ENCODE measurements at places on chromosomes 1 and 21.

DNA sequence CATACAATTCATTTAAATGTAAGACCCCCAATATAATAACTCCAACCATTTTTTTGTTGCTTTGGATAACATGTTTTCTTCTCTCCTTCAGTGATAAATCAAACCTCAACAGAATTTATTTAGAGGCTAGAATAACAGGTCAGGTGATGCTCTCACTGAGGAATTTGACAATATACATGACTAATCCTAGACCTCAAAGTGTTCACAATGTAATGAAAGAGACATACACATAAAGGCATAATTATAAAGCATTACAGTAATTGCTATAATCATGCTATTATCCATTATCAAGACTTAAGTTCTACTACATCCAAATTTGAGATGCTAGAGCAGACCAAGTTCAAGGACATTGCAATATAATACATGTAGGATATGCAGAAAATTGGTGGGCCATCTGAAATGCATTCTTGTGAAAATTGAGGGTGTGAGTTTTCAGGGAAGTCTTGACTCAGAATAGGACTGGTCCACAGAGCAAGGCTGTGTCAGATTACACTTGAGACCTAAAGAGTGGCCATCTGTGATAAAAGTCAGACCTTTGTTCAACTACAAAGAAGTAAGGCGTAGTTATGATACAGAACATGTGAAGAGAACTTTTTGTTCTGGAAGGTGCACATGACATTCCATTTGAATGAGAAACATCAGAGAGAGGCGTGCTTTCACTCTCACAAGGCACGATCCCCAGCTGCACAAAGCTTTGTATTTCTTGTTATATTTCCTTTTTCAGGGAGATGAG is 45.5 kb downstream of the UTP25 start:
- no peak for DNase-seq

GRCh38 chr1:109838838-109839240 is 71.8 kb upstream of the CSF1 start:
- no peak for DNase-seq

DNA sequence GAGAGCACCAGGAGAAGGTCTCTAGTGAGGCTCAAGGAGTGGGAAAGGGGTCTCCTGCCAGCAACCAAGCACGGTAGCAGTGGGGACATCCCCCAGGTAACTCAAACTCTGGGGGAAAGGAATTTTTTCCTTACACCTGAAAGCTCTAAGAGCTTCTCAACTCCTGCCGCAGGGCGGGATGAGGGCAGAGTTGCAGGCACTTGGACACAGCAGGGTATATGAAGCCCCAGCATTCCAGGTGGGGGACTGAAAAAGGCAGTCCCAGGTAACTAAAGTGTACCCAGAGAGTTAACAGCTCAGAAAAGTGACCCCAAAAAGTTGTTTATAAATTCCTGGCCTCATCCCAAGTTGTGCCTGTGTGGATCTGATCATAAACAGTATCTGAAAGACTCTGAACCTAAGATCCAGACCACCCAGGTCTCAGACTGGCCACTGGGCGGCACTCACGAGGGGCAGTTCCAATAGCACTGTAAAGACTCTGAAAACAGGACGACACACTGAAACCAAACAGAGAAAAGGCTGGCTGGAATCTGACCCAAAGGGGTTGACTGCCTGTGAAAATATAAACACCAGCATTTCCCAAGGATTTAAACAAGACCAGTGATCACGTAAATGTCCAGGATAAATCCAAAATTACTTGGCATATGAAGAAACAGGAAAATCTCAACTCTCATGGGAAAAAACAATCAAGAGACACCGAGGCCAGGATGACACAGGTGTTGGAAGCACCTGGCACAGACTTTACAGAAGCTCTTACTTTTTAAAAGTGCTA is 47.5 kb downstream of the HSF2BP start:
- no peak for DNase-seq

- DNase-seq: peak; percentile 76
Observed at GRCh38 chr1:46197964-46198811, at the start of gene POMGNT1. TSS of gene POMGNT1 (minus strand) at chr1:46198434. CDS start at chr1:46197821, 613 bp downstream.

DNA sequence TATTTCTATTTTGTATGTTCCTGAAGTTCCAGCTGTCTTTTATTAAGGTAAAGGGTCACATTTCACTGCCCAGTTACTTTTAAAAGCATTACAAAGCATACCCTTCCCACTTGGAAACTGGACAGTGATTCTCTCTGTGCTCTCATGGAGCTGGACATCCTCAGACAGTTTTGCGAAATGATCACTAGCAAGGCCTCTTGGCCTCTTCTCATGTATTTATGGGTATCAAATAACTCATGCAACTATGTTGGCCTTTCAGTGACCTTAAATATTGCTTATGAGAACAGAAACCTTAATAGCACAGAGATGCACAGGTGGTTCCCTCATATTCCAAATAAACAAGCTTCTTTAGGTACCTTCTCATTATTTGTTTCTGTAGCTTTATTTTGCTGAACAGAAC is 7.9 kb upstream of the AMPD1 start:
- no peak for DNase-seq

DNA sequence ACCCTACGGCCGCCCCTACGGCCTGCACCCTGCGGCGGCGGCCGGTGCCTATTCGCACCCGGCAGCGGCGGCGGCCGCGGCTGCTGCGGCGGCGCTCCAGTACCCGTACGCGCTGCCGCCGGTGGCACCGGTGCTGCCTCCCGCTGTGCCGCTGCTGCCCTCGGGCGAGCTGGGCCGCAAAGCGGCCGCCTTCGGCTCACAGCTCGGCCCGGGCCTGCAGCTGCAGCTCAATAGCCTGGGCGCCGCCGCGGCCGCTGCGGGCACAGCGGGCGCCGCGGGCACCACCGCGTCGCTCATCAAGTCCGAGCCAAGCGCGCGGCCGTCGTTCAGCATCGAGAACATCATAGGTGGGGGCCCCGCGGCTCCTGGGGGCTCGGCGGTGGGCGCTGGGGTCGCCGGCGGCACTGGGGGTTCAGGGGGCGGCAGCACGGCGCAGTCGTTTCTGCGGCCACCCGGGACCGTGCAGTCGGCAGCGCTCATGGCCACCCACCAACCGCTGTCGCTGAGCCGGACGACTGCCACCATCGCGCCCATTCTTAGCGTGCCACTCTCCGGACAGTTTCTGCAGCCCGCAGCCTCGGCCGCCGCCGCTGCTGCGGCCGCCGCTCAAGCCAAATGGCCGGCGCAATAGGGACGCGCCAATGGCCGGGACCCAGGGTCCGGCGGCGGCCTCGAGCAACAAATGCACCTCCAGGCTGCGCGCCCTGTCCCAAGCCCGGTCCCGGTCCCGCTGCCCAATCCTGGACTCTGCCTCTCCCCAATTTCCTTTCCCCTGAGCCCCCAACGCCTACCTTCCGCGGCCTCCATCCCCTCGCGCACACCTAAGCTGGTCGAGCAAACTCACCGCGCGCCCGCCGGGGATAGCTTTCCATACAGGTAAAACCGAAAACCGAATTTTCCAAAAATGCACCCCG is 1.8 kb downstream of the FOXD3 start:
- no peak for DNase-seq

DNA sequence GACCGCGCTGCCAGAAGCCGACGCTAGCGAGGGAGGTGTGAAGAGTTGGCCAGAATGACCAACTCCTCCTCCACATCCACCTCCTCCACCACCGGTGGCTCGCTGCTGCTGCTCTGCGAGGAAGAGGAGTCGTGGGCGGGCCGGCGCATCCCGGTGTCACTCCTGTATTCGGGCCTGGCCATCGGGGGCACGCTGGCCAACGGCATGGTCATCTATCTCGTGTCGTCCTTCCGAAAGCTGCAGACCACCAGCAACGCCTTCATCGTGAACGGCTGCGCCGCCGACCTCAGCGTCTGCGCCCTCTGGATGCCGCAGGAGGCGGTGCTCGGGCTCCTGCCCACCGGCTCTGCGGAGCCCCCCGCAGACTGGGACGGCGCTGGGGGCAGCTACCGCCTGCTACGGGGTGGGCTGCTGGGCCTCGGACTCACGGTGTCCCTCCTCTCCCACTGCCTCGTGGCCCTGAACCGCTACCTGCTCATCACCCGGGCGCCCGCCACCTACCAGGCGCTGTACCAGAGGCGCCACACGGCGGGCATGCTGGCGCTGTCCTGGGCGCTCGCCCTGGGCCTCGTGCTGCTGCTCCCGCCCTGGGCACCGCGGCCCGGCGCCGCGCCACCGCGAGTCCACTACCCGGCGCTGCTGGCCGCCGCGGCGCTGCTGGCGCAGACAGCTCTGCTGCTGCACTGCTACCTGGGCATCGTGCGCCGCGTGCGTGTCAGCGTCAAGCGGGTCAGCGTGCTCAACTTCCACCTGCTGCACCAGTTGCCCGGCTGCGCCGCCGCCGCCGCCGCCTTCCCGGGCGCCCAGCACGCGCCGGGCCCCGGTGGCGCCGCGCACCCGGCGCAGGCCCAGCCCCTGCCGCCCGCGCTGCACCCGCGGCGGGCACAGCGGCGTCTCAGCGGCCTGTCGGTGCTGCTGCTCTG is 1.2 kb downstream of the GPR88 start:
- no peak for DNase-seq

DNA sequence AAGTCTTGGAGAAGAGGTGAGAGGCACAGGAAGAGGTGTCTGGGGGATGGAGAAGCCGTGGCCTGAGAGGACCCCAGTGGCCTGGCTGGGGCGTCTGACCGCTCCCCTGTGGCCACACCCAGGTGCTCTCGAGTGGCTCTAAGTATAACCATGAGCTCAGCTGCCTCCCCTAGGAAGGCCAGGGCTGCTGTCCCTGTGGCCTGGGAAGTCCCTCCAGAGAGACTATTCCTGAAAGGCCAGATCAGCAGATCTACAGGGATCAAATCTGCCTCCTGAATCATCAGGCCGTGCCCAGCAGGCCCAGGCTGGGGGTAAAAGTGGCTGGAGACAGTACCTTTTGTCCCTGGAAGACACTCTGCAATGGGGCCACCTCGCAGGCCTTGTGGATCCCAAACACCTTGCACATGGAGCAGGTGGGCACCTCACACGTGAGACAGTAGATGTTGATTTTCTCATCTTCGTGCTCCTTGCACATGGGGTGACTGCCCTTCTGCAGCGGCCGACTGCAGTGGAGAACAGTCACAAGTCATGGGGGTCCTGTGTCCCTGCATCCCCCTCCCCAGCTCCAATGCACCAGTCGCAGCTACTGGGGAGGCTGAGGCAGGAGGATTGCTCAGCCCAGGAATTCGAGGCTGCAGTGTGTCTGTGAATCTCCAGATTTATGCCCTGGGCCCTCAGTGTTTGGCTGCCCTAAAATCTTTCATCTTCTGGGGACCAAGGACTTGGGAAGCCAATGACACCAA is 6.4 kb downstream of the TRIM63 start:
- no peak for DNase-seq

DNA sequence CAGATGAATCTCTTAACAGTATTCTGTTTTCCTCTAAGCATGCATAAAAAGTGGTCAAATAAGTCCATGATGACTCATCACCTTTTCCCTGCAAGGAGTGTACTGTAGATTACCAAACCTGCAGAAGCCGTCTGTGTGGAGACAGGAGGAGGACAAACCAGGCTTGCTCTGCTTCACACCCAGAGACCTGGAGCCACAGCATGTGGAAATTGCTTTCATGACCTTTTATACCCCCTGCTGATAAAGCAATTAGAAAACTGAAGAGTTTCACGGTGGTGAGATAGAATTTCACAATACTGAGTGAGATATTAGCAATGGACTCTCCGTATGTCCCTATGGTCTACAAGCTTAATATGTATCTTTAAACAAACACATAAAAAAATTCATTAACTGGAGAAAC is 9.4 kb downstream of the CORT start:
- DNase-seq: no peak

GRCh38 chr1:46481961-46482360 is 7.7 kb upstream of the DMBX1 start:
- DNase-seq: no peak

DNA sequence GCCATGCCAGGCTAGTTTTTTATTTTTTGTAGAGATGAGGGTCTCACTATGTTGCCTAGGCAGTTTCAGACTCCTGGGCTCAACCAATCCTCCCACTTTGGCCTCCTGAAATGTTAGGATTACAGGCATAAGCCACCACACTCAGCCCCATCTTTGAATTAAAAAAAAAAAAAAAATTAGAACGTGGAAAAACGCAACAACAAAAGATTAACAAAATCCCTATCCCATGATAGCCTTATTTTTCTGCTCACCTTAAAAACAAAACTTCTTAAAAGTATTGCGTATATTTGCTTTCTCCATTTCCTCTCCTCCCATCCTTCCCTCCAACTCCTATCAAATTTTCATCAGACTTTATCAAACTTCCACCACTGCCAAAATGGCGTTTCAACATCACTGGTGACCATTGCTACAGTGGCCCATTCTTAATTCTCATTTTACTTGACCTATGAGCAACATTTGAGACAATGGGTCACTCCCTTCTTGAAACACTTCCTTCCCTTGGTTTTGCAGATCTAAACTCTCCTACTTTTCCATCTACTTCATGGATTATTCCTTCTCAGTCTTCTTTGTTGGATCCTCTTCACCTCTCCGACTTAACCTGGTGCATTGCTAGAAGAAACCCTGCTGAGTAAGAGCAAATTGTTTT is 579 bp upstream of the ZNF684 start:
- DNase-seq: no peak

GRCh38 chr1:87588495-87588894 is 259.8 kb downstream of the LMO4 start:
- DNase-seq: no peak
